Activated CD4-positive, alpha-beta memory T cell treated with anti-CD3 and anti-CD28 coated beads, Interleukin-2, amount 10 ng/mL, durations not matched to agents 7 days and 5 days (primary cell): ENCODE measurements at places on chromosomes 6 and 20. TPM values are rescaled to one million over a fixed set of nuclear protein-coding genes. Genes with fewer than 3 reads are reported as not detected.

PABPC1L gene
- 57.9 TPM for total RNA-seq

ZNF334 gene
- total RNA-seq, result 1.4 TPM

HSD17B8 gene
- total RNA-seq, result 11.4 TPM

GZF1 gene
- 13.5 TPM for total RNA-seq

CPNE5 gene
- total RNA-seq, result 4.0 TPM

OOEP gene
- 0.33 TPM for total RNA-seq

CALHM5 gene
- total RNA-seq, result not detected

OR2J3 gene
- not detected for total RNA-seq

KIAA0408 gene
- 11.6 TPM for total RNA-seq

SLC22A1 gene
- total RNA-seq, result 0.81 TPM

VIP gene
- not detected for total RNA-seq

C20orf141 gene
- not detected for total RNA-seq

ABHD16B gene
- not detected for total RNA-seq

PXDC1 gene
- 1.4 TPM for total RNA-seq

CSTF1 gene
- 64.9 TPM for total RNA-seq

TMEM200A gene
- total RNA-seq, result 3.0 TPM

MTG2 gene
- 25.6 TPM for total RNA-seq

SPATS1 gene
- not detected for total RNA-seq

SLPI gene
- total RNA-seq, result 0.45 TPM

SLC32A1 gene
- not detected for total RNA-seq

LY6G5C gene
- 2.3 TPM for total RNA-seq

MAFB gene
- 0.28 TPM for total RNA-seq

RSPO4 gene
- not detected for total RNA-seq

DEF6 gene
- total RNA-seq, result 201 TPM

SLC16A10 gene
- 1.4 TPM for total RNA-seq

HLA-C gene
- total RNA-seq, result 1,690 TPM
